ENCODE measurements at places on chromosomes 5 and 9.

GRCh38 chr5:128962211-128962610 lies 3.1 kb upstream of the SLC27A6 start:
- DNase-seq = no peak

- no peak for DNase-seq
These were observed 307.3 kb downstream of the MLLT3 start for GRCh38 chr9:20314981-20315380.

GRCh38 chr5:96638561-96638960 lies 23.6 kb upstream of the CAST start:
- no peak for DNase-seq

DNA sequence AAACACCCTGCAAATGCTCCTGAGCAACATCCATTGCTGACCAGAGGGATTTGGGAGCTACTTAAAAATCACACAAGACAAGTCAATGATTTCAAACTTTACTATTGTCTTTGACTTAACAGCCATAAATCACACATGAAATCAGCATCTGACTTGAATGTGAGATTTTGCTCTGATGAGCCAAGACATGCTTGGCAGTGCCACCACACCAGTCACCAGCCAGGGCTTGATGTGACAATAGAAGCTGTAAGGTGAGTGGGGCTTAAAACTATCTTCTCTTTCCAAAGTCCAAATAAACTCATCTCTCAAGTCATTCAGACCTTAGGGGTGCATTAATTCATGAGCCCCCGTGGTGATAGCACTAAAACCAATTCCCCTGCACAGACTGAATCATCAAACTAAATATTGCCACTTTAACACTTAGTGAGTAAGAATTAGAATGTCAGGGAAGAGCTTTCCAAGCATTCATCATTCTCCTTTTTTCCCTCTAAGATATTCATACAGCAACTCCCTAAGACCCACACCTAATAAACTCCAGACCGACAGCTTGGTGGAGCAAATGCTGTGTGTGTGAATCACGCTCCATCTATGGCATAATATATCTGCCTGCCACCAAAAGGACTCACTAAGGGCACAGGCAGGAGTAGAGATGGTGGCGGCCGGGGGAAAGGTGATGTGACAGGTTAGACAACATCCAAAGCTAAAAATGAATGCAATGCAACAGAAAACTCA lies 119.4 kb downstream of the SPOCK1 start:
- DNase-seq = no peak

DNA sequence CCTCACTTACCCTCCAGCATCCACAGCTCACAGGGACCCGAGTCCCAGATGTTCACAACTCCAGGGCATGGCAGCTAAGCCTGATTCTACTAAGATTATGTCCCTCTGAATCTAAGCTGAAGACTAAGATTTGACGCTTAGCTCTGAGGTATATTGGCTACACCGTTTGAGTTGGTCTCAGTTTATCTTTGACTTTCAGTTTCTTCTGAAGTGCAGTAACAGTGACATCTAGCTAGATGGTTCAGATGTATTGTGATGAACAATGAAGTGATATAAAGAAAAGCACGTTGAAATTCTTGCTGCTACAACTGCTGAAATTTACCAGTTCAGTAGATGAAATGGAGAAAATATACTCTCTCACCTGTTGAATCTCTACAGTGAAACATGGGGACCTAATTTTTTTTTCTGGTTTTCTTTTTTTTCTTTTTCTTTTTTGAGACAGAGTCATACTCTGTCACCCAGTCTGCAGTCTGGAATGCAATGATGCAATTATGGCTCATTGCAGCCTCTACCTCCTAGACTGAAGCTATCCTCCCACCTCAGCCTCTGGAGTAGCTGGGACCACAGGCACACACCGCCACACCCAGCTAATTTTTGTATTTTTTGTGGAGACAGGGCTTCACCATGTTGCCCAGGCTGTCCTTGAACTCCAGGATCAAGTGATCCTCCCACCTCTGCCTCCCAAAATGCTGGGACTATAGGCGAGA lies 15.7 kb downstream of the RFK start:
- DNase-seq = no peak

DNA sequence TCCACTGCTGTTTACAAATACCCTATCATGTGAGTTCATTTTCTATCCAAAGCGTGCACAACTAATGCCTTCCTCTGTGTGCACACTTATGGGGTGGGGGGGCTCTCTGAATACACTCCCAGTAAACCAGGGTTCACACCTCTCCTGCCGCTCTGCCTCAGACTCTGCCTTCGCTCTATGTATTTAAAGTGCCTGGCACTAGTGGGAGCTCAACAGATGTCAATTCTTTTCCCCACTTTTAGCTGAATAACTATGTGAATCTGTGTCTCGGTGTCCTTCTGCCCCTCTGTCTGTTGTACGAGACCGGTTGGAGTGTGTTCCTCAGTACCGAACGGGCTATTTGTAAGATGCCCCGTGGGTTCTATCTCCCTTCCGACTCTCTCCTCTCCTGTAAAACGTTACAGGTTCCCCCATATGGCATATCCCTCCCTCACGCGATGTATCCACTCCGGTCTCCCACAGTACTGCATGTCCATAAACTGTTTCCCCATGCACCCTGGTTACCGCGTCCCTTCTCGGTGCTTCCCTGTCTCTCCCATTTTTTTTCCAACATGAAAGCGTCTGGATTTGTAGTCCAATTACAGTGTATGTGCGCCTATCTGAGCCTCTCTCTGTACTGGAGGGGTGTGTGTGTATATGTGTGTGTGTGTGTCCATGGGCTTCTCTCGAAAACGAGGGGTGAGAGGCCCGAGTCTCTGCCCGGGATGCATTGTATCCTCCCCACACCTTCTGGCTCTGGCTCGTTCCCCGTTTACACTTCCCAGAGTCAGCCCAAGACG lies 1.6 kb downstream of the ELL2 start:
- DNase-seq = peak; percentile 47

DNA sequence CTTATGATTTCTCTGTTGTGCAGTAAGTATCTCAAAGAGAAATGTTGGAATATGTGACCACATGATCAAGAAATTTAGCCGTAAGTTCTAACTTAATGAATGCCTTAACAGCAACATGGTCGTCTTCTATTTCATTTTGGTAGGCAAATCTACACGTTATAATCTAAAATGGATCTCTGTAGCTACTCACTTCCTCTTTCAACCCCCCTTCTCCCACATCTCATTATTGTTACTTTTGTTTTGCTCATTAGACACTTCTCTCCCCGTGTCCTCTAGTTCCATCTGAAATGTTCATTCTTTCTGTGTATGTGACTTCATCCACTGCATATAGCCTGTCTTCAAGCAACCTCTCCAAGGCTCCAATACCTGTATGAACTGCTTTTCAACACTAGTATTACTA lies 27.1 kb upstream of the LPAR1 start:
- no peak for DNase-seq

- no peak for DNase-seq
These were observed 20.2 kb downstream of the TEK start for GRCh38 chr9:27129221-27129620.

DNA sequence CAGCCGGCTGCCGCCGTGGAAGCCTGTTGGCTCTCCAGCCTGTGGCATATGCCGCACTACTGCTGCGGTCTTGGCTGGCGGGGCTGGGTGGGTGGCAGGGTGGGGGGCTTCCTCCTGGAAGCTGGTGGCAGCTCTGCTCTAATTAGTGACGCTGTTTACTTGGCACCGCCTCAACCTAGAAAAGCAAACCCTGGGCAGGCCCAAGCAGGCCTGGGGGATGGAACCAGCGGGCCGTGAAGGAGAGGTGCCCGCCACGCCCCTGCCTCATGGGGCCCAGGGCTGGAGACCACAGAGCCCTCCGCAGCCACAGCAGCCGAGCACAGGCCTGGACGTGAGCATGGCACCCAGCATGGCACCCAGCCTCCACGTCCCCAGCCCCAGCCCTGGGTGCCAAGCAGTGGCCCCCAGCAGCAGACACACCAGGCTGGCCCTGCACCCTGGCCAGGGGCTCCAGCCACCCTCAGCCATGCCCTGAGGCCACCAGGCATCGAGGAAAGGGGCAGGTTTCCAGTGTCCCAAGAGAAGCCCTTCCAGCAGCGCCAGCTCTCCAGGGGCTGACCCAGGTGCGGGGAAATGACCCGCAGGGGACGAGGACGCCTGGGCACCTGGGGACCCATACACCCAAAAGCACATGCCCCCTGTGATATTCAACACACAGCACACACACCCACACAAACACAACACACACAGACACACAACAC lies 5.4 kb upstream of the CCDC187 start:
- DNase-seq = no peak

- no peak for DNase-seq
These were observed 359.7 kb downstream of the TRIM32 start for GRCh38 chr9:117046666-117047327.

DNA sequence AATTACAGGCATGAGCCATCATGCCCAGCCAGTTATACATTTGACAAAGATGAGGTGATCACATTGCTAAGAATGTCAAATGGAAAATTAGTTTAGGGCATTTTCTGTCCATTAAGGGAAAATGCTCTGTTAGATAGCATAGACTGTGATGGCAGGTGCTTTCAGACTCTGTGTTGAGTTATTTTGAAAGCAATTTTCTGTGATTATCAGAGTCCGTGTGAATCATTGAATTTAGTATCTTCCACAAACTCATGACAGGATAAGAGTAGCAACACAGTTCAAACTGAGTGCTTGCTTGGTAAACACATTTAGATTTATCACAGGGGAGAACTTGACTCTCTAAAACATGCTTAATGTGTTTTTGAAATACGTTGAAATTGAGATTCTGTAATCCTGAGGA lies 69.0 kb downstream of the GAPVD1 start:
- no peak for DNase-seq

GRCh38 chr9:109517901-109518377 lies 19.8 kb upstream of the PTPN3 start:
- no peak for DNase-seq

GRCh38 chr9:126985870-126986498 lies 71.4 kb downstream of the RALGPS1 start:
- DNase-seq = peak; percentile 35

DNA sequence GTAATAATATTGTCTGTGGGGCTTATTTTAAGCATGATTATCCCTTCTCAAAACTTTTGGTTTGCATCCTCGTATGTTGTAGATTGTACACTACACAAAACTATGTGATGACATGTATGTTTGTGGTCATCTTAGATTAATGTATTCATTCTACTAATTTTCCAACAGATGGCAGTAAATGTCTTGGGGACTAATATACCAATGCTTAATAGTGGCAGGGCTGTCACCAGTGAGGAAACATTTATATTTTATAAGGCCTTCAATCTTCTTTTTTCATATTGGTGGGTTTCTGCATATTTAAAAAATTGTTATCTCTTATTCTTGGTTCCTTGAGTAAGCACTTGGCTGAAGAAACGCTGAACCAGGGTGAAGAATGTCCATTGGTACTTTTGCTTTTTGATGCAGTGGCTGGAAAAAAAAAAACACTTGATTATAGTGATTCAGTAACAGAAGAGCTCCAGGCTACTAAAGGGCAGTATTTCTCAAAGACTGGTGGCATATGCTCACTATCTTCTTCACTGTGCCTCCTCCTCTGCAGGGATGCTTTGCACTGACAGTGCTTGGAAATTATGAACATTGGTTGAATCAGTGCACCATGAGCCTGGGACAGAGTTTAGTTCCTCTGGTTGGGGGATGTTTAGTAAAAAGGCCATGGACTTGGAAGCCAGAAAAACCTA lies 530.3 kb downstream of the RASEF start:
- peak; percentile 8 for DNase-seq

DNA sequence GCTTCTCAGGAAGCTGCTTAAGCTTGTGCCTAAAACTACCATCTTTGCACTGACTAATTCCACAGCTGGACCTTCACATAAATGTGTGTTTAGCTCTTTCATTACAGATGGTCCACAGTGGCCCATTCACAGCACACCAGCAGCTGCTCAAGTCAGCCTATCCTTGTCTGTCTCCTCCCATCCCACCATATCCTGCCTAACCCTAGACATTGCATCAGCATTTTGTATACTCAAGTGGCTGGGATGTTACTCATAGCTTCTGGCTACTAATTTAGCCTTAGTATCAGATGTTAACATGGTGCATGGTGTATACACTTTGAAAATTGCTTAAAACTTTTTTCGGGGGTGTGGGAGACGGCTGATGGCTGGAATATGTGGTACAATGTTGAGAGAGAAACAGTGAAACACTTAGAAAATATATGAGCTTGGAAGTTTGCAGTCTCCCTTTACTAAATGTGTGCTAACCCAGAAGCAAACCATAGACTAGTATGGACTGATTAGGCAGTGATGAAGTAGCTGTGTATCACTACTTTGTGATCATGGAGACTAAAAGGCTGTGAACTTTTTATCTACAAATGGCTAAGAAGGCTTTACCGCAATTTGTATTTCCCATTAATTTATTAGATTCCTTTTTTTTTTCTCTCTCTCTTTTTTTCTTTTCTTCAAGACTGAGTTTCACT lies 83.1 kb downstream of the JMY start:
- DNase-seq = no peak

DNA sequence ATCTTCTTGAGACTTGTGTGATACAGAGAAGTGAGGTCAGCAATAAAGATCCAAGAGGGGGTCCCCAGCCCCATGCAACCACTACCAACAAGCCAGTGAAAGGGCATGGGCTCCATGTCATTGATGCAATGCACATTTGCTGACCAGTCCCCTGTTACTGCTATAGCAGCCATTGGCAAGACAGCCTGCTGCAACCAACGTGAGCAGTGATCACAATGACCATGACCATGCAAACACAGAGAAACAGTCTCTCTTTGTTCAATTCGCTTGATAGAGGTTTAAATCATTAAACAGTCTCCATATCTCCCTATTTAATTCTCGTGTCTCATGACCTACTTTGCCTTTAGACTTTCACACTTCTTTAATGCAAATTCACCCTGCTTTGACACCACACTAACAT lies 30.0 kb upstream of the FOXB2 start:
- no peak for DNase-seq

DNA sequence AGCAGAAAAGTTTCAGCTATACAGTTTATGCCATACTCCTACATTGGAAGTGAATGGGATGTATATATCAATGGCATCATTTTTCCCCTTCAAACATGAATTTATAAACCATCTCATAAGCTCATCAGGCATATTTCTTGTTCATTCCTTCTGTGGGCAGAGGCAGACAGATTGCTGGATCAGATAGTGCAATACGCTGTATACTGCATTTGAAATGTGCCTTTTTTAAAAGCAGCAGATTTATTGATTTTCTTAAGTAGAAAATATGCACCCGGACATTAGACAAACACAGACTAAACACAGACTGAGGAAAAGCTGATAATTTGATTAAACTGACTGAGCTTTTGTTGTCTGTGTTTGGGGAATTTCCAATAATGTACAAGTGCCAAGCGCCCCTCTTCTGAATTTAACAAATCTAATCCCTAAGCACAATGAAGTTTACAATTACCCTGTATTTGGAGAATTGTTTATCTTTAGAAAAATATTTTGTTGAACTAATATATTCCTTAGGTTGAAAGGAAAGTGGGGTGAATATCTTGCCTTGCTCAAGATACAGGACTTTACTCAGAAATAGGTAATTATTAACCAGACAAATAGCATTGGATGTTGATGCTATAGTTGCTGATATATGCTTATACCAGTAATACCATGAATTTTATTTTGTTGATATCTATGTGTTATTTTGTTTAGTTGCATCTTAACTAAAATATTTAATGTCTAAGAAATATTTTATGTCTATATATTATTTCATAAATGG lies 566.6 kb upstream of the MEF2C start:
- peak; percentile 14 for DNase-seq

All from small intestine (tissue), 16 donors.